ENCODE measurements at places on chromosomes 4 and X.

- peak; percentile 17 for DNase-seq
Measured at GRCh38 chr4:105598787-105599186, 46.4 kb downstream of the ARHGEF38 start.

GRCh38 chr4:140777894-140778293, 21.7 kb upstream of the TBC1D9 start:
- DNase-seq: no peak

DNA sequence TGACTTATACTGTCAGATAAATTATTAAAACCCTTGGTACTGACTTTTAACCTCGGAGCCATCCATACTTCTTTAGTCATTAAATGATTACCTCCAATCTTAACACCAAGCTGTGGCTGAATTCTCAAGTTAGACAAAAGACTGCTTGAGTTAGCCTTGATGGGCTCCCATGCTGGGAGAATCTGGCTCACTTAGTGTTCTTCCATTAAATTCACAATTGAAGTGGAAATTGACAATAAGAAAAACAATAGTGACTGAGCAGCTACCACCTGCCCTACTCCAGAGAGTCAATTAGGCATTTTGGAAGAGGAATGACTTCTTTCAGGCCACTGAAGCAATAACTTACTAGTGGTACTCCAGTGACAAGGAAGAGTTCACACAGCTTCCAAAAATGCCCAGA, 503.0 kb upstream of the CPXCR1 start:
- no peak for DNase-seq

GRCh38 chrX:130167040-130167439, 1.4 kb upstream of the AIFM1 start:
- no peak for DNase-seq

GRCh38 chr4:146269228-146269653, 54.9 kb downstream of the REELD1 start:
- no peak for DNase-seq

- no peak for DNase-seq
Measured at GRCh38 chr4:85708468-85708867, 233.5 kb downstream of the ARHGAP24 start.

DNA sequence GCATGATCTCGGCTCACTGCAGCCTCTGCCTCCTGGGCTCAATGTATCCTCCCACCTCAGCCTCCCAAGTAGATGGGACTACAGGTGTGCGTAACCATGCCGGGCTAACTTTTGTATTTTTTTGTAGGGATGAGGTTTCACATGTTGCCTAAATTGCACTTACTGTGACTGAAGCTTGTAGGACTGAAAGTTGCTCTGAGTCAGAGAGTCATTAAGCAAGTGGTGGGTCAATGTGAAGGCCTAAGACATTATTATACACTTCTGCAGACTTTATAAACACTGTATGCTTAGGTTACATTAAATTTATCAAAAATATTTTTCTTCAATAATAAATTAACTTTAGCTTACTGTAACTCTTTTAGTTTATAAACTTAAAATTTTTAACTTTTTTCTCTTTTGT, 170.2 kb downstream of the FAT4 start:
- no peak for DNase-seq

GRCh38 chr4:25621027-25621930, 34.4 kb upstream of the SLC34A2 start:
- no peak for DNase-seq

- no peak for DNase-seq
Measured at GRCh38 chrX:52558140-52558539, 41.3 kb upstream of the XAGE1B start.

- DNase-seq: no peak
Measured at GRCh38 chr4:2461246-2461960, 7.5 kb upstream of the RNF4 start.

DNA sequence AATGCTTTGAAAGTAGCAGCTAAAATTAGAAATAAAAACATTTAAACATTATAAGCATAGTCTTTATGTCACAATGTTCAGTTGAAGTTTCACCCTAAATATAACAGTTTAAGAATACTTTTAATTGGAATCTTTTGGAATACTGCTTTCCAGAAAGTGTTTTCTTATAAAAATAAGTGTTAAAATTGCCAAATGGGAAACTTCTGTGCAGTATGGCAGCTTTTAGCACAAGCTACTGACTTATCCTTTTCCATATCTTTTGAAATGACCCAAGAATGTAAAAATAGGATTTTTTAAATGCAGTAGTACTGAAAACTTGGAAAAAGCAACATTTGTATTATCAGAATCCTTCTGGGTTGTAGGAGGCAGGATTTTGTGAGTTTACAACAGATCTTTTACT, 34.2 kb downstream of the CEP135 start:
- no peak for DNase-seq

DNA sequence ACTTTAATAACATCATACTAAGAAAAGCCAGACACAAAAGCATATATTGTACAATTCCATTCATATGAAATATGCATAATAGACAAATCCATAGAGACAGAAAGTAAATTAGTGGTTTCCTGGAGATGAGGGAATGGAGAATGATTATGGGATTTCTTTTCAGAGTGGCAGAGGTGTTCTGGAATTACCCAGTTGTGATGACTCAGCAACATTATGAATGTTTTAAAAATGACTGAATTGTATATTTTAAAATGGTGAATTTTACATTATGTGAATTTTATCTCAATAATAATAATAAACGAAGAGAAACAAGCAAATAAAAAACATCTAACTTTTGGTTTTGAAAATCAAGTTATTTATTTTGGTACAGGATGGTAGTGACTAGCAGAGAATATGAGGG, 11.2 kb downstream of the ZXDA start:
- DNase-seq: no peak

- DNase-seq: peak; percentile 65
Measured at GRCh38 chr4:7964890-7965662, 25.4 kb upstream of the AFAP1 start.

- DNase-seq: no peak
Measured at GRCh38 chr4:16050669-16051068, 33.2 kb downstream of the PROM1 start.

DNA sequence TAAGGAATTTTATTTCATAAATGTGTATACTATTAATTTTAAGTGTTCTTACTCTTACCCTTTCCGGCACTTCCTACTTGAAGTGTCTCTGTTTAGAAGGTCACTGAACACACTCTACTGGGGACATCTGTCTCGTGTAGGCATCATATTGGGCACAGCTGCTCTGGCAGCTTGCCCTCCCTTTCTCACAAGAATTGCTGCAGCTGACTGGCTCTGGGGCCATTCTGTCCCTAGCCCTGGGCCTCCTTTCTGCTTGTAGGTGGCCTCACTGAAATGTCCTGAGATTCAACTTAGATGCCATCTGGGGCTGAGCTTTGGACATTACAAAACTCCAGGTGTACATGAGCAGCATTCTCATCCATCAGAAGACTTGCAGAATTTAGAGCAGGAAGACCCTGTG, 49.6 kb downstream of the SMAD1 start:
- DNase-seq: no peak

DNA sequence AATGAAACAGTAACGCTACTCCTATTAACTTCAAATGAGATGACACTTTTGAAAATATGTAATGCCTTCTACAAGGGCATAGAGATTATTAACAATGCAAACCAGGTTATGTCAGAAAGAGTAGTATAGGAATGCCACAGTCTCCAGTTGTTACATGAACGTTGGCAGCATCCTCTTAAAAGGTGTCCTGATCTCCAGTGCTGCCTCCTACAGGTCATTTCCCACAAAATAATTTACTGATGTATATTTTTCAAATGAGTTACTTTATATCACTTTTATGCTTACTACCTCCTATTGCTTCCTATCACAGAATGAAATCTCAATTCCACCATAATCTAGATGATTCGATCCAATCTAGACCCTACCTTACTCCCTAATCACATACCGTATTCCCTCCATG, 195.2 kb upstream of the EPHA5 start:
- DNase-seq: peak; percentile 48

DNA sequence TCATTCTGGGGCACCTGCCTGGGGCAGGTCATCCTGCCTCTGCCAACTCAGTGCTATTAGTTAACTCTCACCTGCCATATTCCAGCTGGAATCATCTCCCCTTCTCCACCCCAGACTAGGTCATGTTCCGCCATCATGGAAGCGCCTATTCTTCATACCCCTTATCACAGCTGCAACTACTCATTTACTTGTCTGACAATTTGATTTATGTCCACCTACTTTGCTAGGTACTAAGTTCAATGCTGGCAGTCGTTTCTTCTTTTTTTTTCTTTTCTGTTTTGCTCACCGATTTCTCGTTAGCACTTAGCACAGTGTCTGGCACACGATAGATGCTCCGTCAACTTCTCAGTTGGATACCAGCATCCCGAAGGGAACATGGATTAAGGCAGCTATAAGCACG, 1.1 kb upstream of the FMR1 start:
- DNase-seq: no peak

GRCh38 chrX:120244395-120244734, 6.2 kb upstream of the ZBTB33 start:
- DNase-seq: no peak

DNA sequence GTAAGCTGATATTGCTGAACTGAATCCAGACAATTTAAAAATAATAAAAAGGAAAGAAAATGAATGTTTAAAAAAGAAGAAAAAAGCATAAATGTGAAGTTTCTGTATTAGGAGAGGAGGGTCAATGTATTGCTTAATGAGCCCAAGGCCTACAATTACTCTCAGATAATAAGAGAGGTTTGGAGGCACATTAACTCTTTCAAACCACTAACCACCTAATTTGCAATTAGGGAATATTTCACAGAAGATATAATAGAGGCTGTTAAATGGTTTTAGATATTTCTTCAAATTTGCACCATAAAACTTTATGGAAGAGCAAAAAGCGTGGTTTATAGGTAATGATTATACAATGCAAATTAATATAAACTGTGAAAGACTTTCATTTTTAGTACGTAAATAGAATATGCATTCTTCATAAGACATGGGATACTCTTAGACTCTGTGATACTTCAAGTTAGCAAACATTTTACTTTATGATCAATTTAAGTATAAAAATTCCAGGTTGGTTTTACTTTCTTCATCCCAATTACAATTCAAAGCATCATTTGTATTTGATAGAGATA, 364.2 kb upstream of the GALNTL6 start:
- no peak for DNase-seq

DNA sequence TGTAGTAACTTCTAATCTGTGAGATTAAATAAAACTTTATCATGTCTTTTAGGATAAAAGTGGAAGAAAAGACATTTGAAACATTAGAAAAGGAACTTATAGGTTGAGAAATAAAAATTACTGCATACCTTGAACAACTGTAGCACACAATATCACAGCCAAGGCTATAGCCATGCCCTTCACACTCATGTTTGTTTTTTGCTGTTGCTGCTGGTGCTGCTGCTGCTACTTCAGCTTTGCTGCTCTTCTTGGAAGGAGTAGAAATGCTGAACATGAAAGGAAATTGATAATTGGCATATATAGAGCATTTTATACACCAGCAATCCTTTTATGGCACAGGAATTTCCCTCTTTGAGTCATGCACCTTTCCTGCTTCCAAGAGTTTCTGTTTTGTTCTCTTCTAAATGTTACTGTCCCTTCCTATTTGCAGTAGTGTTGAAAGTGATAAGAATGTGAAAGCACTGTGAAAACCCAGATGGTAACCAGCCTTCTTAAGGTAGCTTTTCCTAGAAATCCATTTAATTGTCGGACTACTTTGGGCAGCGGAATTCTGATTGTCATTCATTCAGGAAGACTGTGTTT, at the start of gene CXCL11:
Gene CXCL11 (minus strand): TSS at position 272 of the 582 bp plus-strand sequence. CDS start 83 bp downstream, at position 189.
- DNase-seq: peak; percentile 27

DNA sequence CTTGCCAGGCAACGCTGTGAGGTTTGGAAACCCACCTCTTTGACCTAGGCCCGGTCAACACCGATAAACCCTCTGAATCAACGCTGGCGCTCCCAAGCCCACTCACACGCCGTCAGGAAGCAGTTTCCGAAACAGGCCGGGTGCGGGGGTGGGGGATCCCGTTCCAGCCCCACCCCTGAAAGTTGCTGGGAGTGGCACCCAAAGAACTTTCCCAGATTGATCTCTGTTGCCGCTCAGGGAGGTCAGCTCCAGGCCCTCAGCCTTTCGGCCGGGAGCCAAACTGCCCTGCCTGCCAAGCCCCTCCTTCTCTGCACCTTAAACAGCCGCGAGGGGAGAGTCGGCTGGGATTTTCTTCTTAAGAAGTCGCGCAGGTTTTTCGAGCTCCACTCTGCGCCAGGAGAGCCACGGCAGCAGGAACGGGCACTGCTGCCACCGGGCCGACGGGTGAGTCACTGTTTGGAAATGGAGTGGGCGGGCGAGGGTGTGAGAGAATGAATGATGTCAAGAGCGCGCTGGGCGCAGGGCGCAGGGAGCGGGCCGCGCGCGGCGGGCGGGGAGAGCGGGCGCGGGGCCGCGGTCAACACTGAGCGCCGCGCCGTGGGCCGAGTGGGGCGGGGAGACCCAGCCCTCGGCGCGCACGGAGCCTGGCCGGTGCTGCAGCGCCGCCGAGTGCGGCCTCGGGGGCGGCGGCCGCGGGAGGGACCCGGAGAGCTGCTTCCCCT, at the start of gene SGMS2:
Gene SGMS2 (plus strand): TSS at position 583 of the 722 bp plus-strand sequence. CDS start 70,622 bp downstream, outside the sequence.
- DNase-seq: peak; percentile 90

- no peak for DNase-seq
Measured at GRCh38 chr4:16344853-16345252, 118.6 kb upstream of the TAPT1 start.

DNA sequence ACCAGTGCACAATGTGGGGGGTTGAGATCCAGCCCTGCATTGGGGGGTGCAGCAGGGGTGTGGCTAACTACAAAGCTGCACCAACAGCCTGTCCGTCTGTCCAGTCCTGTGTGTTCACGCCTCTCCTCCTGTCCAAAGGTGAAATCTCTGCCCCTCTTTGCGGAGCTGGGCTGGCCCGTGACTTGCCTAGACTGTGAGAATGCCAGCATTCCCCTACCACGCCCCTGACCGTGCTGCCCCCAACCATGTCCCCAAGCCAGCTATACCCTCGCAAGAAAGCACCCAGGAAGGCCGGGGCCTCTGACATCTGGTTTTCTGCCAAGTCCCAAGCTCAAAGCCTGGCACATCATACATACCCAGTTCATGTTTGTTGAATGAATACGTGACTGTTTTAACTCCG, 19.2 kb downstream of the ZFYVE28 start:
- DNase-seq: no peak

GRCh38 chrX:138128027-138128671, 562.2 kb downstream of the ZIC3 start:
- peak; percentile 18 for DNase-seq

DNA sequence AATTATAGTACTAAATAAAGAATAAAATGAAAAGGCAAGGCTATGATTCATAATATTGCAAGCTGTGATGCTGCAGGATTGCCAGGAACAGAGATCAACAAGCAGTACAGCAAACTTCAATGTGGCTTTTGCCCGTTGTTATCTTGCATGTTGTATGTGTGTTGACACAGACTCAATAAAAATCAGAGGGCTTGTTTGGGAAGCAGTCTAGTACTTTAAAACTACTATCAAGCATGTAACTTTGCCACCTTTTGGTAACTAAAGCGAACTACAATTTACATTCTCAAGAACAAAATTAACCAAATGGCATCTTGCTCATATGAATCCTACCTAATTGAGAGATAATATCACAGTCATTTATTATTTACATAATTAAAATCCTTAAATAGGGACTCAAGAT, 79.8 kb upstream of the GPM6A start:
- DNase-seq: peak; percentile 57
